ENCODE measurements at places on chromosomes 6 and 20.

DNA sequence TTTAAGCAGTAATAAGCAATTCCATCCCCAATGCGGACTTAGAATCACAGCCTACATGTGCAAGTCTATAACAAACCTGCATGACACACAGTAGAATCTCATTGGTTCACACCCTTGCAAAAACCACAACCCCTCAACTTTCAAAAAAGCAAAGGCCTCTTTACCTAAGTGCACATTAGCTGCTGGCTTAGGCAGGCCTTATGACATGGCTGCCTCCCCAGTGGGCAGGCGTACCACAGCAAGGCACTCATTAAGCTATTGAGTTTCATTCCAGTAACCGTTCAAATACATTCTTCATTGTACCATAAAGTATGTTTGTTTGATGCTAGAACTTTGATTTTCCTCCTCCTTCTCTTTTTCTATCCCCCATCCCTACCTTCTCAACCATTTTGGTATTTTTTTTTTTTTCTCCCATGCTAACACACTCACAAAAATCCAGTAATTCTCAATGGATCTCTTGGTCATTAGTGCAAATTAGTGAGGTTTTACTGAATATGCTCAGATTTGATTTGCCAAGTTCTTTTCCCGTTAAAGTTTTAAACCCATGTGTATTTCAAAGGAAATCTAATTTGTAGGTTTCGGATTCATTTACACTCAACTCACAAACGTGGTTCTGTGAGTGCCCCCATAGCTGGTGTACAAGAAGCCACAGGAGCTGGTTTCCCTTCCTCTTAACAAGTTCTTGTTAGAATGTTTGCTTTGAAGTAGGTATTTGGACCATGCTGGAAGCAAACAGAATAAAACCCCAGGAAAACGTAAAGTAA lies 460.4 kb upstream of the RUNX2 start:
- no peak for DNase-seq

DNA sequence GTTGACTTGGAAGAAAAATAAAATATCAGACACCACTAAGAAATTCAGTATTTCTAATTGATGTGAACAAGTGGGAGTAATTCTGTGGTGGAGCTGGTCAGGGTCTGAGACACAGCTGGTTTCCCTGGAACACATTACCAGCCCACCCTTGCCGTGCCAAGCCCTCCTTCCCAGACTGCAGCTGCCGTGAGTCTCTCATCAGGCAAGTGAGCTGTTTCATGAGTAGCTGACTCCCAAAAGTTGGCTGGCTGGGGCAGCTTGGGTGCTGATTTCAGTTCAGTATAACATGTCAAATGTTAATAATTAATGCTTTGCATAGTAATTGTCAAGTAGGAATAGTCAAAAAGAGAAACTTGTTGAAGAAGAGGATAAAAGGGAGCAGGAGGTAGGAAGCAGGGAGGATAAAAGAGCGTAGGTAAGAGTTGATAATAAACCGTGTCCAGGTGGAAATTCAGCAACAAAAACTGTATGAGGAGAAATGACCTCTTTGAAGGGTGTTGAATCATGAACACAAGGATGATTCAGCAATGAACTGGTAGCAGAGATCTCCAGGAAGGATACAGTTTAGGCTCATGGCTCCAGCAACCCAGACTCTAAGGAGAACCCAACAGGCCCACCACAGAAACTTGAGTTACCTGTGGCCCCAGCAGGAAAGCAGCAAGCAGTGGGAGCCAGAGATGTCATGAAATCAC lies 110.9 kb upstream of the SSTR4 start:
- DNase-seq, result no peak

DNA sequence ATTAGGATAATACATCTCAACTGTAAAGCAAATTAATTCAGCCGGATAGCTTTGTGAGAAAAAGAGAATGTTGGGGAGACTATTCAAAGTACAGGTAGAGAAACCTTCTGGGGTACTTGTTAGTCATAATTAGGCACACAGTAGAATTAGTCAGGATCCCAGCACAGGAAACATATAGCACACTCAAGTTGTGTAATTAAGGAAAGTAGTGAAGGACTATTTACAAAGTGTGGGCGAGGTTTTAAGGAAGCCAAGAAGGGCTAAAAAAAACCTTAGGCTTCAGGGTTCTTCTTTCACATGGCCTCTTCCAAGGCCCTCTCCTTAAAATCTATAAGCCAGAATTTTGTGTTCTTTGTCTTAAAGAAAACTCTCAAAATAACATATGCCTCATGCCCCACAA lies 126.7 kb downstream of the RTN4IP1 start:
- DNase-seq, result no peak

GRCh38 chr6:143087856-143088255 lies 27.2 kb downstream of the AIG1 start:
- no peak for DNase-seq

GRCh38 chr6:132133736-132134445 lies 182.7 kb upstream of the CCN2 start:
- no peak for DNase-seq

DNA sequence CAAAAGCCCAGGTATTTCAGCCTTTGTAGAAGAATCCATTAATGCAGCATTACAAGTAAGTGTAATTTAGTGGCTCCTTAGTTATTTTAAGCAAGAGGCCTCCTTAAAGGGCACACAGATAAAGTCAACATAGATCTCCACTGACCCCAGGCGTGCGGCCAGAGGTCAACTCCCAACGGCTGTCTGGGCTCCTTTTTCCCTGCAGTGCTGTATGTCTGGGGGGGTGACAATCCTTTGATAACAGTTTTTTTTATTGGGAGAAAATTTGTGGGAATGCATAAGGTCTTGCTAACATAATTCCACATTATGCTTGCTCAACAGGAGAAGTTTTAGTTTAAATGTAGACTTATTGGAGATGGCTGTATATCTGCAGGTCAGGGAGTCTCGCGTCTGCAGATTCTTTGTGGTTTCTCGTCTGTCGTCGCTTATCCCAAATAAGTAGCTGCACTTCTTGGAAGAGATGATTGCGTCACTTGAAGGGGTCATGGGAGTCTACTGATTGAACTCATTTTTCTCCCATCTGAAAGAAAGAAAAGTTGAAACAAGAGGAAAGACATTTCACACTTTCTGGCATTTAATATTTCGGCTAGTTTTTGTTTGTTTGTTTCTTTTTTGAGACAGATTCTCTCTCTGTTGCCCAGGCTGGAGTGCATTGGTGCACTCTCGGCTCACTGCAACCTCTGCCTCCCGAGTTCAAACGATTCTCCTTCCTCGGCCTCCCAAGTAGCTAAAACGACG lies 151.7 kb upstream of the AKAP12 start:
- DNase-seq, result no peak

DNA sequence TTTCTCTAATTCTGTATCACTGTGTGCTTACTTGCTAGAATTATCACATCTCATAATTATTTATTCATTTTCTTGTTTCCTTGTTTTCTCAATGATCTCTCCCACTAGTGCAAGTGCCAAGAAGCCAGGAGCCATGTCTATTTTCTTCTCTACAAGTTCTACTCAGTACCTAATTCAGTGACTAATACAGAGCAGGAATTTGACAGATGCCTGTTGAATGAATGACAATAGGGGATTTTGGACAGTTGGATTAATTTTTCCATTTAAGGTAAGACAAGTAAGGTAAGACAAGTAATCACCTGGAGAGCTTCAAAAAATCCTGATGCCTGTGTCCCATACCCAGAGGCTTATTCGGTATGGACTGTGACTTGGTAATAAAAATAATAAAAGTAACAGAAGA lies 81.0 kb downstream of the EDN1 start:
- no peak for DNase-seq

- no peak for DNase-seq
Observed at GRCh38 chr6:136783495-136784270, 8.6 kb downstream of the MAP3K5 start.

- no peak for DNase-seq
Observed at GRCh38 chr20:64766-65322, 22.6 kb upstream of the DEFB125 start.

GRCh38 chr20:59402681-59403080 lies 102.3 kb downstream of the EDN3 start:
- DNase-seq, result no peak

DNA sequence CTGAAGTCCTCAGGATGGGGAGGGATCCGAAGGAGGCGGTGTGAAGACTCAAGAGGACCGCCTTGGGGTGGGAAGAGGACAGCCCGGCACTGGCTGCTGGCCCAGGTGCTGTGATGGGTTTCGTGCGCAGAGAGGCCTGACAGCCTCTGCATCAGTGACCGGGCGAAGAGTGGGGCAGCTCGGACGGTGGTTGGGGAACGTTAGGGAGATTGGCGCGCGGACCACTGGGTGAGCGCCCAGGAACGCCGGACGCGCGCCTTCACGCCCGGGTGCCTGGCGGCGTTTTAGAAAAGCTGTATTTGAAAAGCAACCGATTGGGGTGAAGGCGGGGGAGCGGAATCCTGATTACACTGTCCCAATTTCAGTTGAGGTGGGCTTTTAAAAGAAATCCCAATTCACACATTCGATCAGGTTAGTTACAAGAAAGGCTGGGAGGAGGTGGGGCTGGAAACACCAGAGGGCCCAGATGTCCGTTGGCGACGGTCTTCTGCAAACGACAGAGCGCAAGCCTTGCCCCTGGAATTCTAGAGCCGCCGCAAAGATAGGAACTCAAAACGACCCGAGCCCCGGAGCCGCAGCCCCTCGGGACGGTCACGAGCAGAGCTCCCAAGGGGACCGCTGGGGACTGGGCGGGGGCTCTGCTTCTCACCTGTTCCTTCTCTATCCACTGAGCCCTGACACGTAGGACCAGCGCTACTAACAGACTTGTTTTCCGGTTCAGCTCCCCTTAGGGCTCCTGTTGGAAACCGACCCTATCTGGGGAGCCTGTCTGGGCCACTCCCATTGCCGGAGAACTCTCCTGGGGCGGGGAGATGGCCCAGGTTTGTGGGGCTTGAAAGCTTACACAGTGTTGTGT lies 8.5 kb upstream of the TRIM40 start:
- DNase-seq, result no peak

GRCh38 chr20:4453359-4453758 lies 268.4 kb upstream of the PRND start:
- DNase-seq, result no peak

DNA sequence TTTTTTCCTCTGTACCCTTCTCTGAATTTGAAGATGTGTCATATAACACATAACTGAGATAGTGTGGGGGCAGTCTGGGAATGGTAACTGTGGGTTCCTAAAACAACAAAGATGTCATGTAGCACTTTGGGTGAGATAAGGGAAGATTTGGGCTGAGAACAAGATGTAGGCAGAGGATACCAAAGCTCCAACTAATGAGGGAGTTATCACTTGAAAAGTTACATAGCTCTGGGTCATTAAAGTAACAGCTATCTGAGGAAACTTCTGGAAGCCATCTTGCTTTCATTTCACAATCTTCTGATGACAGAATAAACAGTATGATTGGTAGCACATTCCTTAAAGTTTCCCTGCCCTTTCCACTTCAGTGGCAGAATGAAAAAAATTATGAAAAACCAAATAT lies 255.4 kb downstream of the TBX18 start:
- no peak for DNase-seq

DNA sequence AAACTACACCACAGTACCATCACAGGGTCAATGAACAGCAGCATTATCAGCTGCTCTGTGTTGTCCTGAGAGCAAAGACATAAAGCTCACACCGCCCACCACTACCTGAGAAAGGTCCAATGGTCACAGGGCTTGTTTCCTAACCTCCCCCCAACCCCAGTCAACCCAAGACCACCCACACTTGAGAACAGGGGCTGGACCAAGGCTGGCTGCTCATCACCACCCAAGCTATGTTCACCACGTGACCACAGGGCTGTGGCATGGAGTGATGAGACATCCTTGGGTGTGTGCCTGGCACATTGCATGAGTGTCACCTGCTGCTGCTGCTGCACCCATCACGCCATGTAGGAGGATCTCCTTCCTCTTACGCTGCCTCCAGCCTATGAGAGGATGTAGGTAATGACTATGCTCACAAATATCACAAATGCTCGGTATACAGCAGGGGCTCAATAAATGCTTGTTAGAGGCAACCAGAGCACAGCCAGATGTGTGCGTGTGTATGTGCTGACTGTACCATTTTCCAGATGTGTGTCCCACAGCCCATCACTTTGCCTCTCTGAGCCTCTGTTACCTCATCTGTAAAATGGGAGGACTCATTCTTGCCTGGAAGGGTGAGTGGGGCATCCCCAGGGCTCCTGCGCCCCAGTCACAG lies 23.3 kb upstream of the SIRPA start:
- DNase-seq, result no peak

DNA sequence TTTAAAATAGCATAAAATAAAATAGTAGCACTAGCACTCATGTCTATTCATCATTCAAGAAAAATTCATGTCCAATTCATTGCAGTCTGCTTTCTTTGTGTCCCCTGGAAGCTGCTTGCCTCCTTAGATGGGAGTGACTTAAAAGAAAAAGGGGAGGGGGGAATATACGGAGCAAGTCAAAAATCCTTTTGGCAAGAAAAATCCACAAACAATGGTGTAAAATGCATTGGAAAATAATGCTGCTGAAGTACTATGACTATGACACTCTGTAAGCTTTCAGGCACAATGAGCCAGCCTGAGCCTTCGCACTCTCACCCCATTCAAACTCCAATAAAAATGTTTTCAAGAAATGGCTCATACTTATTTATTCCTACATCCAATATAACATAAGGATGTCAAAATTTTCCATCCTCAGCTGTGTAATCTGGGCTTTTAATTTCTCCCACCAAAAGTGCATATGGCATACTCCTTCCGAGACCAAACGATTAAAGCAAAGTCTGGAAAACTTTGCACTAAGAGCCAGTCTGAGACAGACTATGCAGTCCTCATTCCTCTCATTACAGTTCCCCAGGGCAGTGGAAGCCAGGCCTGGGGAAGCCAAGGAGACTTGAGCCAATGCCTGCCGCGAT lies 790 bp downstream of the NEDD9 start:
- no peak for DNase-seq

- DNase-seq, result no peak
Observed at GRCh38 chr6:93059911-93060310, 359.4 kb downstream of the EPHA7 start.

- DNase-seq, result no peak
Observed at GRCh38 chr6:37241775-37242428, 15.7 kb upstream of the TBC1D22B start.

DNA sequence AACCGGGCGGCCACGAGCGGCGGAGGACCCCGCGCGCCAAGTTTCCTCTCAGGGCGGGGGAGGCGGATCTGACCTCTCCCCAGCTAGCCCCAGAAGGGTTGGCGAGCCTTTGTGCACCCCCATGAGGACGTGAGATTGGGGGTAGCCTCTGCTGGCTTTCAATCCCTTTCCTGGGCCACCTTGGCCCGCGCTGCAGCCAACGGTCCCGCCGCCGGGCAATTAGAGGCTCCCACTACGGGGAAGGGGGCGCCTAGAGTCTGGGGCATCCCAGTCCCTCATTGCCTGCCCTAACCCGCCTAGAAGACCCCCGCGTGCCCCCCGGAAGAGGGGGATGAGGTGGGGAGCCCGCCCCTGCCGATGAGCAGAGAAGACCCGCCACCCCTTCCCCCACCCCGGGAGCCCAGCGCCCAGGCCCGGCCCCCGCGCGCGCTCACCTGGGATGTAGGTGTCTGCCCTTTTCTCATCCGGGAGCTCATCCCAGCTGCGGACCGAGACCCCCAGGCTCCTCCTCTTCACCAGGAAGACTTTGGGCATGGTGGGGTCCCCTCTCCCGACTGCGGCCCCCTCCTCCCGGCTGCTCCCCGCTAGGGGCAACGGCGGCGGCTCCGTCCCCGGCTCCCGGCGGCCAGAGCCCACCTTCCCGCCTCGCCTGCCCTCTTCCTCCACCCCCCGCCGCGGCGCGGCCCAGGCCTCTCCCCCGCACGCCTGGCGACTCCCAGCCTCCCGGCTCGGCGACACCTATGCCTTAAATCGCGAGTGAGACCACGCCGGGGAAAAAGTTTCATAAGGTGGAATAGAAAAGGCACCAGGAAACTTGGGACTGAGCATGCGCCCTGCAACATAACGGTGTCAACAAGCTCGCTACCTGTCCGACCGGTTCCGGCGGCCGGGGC lies at the start of gene OVOL2:
Gene OVOL2, minus strand, starts transcription at position 816 of the 893 bp plus-strand sequence. Its CDS starts 282 bp downstream, at position 534.
- no peak for DNase-seq

- DNase-seq, result no peak
Observed at GRCh38 chr6:14455876-14456648, 338.5 kb downstream of the CD83 start.
